Chondrocyte (in vitro differentiated cells): ENCODE measurements at places on chromosomes 1 and 21. TPM values are rescaled to one million over a fixed set of nuclear protein-coding genes. Genes with fewer than 3 reads are reported as not detected.

GRCh38 chr1:200367841-200368534 is 41.8 kb downstream of the ZNF281 start:
- DNase-seq: no peak

- DNase-seq: no peak
These were observed at the start of gene FMO2 for GRCh38 chr1:171185091-171185490. TSS of gene FMO2 (plus strand) at chr1:171185300. CDS start at chr1:171185714, 414 bp downstream.

- no peak for DNase-seq
These were observed 50.8 kb downstream of the PAX7 start for GRCh38 chr1:18681423-18681835.

DNA sequence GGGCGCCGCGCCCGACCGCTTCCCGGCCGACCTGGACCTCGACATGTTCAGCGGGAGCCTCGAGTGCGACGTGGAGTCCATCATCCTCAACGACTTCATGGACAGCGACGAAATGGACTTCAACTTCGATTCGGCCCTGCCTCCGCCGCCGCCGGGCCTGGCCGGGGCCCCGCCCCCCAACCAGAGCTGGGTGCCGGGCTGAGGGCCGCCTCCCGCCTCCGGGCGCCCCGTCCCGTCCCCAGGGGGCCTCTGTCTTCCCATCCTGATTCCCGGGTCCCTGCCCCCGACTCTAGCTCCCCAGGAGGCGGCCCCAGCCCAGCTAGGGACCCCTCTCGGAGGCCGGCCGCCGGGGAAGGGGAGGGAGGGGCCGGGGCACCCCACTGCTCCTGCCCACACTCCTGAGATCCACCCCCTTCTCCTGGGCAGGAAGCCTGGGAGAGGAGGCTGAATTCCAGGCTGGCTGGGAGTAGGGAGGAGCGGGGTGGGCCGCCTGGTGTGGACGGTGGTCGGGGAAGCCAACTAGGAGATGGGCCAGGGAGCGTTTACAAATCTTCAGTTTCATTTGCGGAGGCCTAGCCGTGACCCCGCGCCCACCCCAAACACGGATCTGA is 21.4 kb downstream of the FOXO6 start:
- DNase-seq: no peak

DNA sequence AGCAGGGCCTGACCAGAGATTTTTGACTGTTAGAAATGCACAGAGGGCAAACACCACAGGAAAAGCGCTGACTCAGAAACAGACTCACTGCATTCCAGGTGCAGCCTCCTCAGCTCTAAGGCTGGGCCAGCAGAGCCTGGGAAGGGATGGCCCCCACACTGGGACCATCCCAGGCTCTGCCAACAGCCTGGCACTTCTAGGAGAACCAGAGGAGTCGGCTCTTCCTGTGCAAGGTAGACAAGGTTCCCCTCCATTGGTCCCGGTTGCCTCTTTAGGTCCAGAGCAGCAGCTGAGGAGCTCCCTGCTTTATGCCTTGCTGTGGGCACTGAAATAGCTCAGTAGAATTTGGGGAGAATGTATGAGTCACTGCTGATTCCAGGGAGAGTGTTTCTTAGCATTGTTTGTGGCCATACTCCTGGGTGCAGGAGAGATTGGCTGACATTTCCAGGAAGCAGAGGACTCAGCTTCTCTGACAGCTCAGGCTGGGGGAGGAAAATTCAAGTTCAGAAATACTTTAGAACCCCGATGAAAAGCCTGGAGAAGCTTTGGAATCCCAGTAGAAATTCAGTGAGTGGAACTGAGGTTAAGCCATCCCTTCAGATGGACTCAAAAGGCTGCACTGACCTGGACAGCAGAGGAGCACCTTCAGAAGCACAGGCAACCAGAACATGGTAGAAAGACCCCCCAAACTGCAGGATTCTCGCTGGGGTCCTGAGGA is 19.7 kb downstream of the PRAMEF1 start:
- DNase-seq: no peak

DNA sequence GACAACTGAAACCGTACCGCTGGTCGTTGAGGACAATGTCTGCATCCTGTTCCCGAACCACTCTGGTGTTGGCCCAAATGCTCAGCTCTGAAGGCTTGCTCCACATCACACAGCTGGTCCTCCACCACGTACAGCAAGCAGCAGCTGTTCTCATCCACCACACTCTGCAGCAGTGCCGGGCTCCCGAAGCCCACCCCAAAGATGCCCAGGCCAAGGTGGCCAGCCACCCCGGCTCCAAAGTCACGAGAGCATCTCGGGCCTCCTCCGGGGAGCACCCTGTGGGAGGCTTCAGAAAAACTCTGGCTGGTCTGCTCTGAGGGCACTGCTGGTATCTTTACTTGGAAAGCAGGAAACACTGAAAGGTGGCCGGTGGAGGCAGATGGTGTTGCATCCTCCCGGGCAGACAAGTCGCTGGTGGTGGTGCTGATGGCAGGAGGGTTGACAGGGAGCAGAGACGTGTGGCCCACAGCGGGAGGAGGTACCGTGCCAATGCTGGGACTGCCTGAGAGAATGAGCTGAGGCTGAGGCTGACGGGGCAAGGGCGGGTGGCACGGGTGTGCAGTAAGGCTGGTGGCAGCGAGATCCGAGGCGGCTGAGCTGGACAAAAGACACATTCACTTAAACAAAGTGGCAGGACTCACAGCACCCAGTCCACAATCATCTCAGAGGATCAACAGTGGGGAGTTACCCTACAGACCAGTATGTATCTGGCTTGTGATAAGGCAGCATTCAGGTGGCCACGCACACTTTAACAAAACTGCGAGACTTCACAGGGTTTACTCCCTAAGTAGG is 6.5 kb upstream of the CCDC27 start:
- peak; percentile 92 for DNase-seq

DNA sequence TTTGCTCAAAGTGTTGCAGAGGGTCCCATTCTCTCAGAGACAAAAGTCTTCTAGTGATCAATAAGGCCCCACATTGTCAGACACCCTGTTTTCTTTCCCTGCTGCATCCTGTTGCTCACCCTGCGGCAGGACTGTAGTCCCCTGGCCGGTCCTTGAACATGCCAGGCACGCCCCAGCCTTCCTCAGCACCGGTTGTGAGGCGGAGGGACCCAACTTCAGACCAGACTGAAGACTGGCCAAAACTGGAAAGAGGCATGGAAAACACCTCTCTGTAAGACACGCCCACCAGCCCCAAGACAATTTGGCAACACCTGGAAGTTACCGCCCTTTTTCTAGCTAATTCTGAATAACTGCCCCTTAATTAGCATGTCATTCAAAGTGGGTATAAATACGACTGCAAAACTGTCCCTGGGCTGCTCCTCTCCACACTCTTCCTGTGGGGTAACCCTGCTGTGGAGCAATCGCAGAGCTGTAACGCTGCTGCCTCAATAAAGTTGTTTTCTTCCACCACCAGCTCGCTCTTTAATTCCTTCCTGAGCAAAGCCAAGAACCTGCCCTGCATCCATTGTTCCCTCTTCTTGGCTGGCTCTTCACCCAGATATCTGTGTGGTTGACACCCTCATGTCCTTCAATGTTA is 23.8 kb downstream of the PLA2G2A start:
- DNase-seq: no peak

GRCh38 chr1:74772945-74773344 is 40.0 kb downstream of the TYW3 start:
- no peak for DNase-seq

DNA sequence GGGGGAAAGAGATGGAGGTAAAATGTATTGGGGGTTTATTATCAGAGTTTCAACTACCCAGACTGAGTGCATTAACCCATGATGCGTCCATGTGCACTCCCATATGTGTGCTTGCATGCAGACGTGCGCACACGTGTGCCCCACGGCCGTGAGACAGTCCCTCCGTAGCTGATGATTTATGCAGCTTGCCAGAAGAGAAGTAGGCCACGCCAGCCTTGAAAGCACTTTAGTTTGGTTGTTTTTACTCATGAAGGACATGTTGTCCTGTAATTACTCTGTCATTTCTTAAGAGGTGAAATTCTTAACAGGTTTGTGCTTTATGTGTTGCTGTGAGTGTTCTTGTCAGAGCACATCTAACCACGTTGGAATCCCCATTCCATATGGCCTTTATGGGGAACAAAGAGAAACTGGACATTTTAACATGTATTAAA is 467.8 kb downstream of the LMO4 start:
- DNase-seq: no peak

DNA sequence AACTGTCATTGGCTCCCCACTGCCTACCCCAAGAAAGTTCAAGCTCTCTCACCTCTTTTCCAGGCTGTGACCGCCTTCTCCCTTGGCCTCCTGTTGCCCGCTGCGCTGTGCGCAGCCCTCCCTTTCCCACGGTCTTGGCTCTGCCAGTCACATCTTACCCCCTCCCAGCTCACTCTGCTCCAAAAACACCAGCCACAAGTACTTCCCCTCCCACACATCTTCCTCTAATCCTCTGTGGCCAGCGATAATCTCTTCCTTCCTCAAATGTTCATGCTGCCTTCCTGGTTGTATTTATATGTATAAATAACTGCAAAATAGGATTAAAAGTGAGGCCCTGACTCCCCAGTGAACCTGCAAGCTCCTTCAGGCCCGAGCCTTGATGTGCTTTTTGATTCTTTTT is 81.8 kb downstream of the AJAP1 start:
- no peak for DNase-seq

GRCh38 chr1:117007719-117008013 is 6.1 kb downstream of the CD101 start:
- DNase-seq: no peak

GRCh38 chr1:244052016-244052727 is 1.1 kb downstream of the ZBTB18 start:
- no peak for DNase-seq

- no peak for DNase-seq
These were observed 5.8 kb upstream of the FNBP1L start for GRCh38 chr1:93442008-93442666.

DNA sequence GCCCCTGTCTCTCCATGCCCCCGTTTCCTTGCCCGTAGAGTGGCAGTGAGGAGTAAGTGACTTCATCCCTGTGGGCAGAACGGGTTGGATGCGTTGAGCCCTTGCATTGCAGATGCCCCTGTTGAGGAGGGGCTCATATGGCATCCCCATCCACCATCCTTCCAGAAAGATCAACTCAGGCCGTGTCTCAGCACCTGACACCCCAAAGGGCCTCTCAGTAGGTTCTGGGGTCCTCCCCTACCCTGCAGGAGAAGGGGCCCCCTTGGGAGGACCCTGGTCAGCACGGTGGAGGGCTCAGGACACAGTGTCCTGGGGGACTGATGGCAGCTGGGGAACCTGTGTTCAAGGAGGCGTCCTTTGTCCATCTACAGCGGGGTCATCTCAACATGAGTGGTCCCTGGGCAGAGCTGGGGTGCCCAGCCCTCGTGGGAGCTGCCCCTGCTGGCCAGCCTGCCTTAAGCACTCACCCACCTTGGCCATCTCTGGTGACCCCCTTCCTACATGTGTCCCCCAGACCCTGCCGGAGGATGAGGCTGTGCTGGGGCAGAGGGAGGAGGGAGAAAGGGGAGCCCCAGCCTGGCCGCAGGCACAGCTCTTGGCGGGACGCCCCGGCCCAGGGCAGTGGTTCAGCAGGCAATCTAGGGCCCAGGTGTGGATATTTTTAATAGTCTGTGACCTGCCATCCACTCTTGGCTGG is 48.2 kb upstream of the ACTRT2 start:
- DNase-seq: peak; percentile 83

DNA sequence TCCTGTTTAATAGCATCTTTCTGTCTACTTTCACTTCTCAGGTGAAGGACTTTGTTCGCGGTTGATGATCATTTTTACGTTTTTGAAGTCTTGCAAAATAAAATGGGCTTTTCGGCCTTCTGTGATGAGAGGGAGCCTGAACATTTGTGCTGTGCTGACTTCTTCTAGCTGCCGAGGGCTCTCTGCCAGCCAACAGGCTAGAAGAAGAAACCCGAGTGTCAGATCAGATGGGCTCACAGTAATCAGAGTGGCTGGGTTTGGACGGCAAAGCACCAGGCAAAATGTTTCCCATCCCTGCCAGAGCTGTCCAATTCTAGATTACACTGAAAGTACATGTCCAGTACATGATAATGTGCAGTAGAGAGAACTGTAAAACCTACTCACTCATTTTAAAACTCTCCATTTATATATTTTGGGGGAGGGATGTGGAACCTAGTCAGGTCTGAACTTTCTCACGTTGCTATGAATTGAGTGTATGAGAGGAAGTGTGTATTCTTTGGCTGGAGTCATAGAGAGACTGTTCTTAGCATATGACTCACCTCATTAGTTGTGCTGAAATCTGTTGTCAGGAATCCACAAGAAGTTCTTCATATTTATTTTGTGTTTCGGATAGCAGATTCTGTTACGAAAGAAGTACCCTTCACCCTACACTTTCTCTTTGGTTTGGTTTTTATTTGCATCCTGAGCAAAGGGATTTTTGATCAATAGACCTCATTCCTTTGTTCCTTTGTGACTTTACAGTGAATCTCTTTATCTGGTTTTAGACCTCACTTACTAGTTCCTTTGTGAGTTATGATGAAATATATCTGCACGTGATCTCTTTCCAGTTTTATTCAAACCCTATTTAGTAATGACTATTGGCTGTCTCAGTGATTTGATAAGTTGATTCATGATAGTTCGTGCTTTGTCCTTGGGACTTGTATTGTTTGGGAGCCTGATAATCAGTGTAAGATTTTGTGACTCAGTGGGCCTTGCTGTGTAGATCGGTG is 4.8 kb downstream of the ATP1A1 start:
- DNase-seq: no peak

- no peak for DNase-seq
These were observed 29.8 kb downstream of the GPA33 start for GRCh38 chr1:167060141-167061072.

GRCh38 chr1:44544960-44545359 is 129.3 kb downstream of the TMEM53 start:
- no peak for DNase-seq

DNA sequence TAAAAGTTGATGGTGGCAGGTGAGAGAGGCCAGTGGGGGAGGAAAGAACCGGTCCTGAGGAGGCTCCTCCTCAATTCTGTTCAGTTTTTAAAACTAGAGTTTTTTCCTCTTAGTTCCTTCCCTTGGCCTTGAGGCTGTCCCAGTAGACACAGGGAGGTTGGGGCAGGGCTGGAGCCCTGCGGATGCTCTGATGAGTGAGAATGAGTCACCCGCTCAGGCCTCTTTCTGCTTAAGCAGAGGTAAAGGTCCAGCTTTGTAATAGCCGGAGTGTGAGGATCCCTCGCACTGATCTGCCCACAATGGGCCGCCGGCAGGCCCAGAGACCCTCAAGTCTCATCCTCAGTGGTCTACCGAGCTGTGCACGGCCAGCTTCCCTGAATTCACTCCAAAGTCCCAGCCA is 49.6 kb upstream of the IRF2BP2 start:
- no peak for DNase-seq

- no peak for DNase-seq
These were observed 232.8 kb upstream of the PTBP2 start for GRCh38 chr1:96488777-96489176.

GRCh38 chr1:42168391-42168670 is 3.8 kb upstream of the GUCA2A start:
- DNase-seq: no peak

ZMYND12 gene
- total RNA-seq: 0.30 to 0.56 TPM in 2 of 3 replicates, not detected in the other

THEM5 gene
- total RNA-seq: not detected in 3 replicates

LCE1E gene
- total RNA-seq: not detected in 3 replicates

TRIM17 gene
- total RNA-seq: 0.28 to 0.35 TPM in 2 of 3 replicates, not detected in the other

NFASC gene
- 0.20 to 0.28 TPM in 2 of 3 replicates, not detected in the other for total RNA-seq

ACOT7 gene
- total RNA-seq: 43.9 to 48.1 TPM (median 44.0 TPM) in 3 replicates

OLFML3 gene
- total RNA-seq: 33.1 to 44.2 TPM (median 34.9 TPM) in 3 replicates

OLIG2 gene
- total RNA-seq: 0.36 to 0.50 TPM (median 0.46 TPM) in 3 replicates

KCNJ9 gene
- not detected in 3 replicates for total RNA-seq

TGFBR3 gene
- 0.80 to 2.8 TPM (median 1.4 TPM) in 3 replicates for total RNA-seq

NBPF3 gene
- 15.0 to 18.5 TPM (median 16.3 TPM) in 3 replicates for total RNA-seq

CRYZ gene
- total RNA-seq: 4.8 to 8.5 TPM (median 6.7 TPM) in 3 replicates
